ENCODE measurements at places on chromosomes 7 and 10.

GRCh38 chr7:41826641-41827040 is 123.8 kb upstream of the INHBA start:
- no peak for DNase-seq

GRCh38 chr7:5695727-5696345 is 85.6 kb downstream of the RNF216 start:
- no peak for DNase-seq

- no peak for DNase-seq
Measured at GRCh38 chr7:79877874-79878465, 256.7 kb upstream of the GNAI1 start.

GRCh38 chr10:123529146-123529760 is 136.9 kb upstream of the GPR26 start:
- DNase-seq, result no peak

GRCh38 chr7:47649919-47650318 is 68.0 kb upstream of the TNS3 start:
- DNase-seq, result no peak

GRCh38 chr7:81776948-81777630 is 7.2 kb upstream of the HGF start:
- DNase-seq, result no peak

DNA sequence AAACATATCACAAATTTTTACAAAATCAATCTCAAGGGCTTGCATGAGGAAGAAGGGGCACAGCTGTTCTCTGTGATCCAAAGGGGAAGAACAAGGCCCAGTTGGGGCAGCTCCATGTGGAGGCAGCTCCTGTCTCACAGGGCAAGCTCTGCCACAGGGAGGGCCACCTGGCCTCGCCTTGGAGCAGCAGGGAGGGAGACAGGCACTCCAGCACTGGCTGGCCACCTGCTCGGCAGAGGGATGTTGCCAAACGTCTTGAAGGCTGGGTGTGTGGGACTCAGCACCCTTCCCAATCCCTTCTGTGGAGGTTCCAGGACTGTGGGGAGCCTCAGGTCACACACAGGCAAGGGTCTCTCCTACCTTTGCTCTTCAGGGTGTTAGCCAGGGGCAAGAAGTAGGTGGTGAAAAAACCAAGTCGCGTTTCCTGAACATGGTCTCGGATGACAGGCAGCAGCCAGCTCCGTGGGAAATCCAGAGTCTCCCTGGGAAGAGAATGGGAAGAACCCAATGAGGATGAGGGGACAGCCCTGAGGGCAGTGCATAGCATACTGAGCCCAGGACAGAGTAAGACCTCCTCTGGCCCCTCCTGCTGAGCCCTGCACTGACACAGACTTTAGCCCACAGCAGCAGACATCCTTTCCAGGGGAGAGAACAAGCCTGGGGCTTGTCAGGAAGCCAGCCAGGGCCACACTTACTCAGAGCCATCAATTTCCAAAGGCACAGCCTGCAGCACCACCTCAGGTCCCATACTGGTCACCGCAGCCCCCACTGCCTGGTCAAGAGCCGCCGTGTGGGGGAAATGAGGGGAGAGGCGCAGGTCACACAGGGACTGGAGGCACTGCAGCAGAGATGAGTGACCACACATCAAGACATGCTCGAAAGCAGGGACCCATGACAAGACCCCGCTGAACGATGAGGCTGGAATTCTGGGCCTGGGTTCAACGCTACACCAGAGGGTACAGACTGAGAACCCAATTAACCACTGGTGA is 21.9 kb downstream of the RRP12 start:
- DNase-seq, result no peak
